ENCODE measurements at places on chromosomes 11 and 22.

DNA sequence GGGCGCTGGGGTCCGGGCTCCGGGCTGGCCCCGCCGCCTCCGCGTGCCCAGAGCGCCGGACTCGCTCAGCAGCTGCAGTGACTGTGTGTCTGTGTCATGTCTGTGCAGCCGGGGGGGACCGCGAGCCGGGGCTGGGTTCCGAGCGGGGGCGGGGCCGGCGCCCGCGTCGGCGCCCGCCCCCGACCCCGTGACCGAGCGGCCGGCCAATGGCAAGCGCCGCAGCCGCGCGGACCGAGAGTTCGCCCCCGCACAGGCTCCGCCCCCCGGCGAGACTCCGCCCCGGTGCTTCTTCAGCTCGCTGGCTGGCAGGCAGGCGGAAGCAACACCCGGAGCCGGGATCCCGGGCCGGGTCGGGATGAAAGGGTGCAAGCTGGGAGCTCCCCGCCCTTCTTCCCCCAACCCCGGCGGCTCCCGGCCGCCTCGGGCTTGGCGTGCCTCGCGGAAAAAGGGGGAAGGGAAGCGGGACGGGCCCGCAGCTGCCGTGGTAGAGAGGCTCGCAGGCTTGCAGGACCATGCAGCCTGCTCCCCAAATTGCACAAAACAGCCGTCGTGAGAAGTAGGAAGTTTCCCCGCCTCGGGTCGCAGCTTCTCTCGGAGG, 750 bp upstream of the LARGE1 start:
- DNase-seq: peak; percentile 86

- no peak for DNase-seq
These were observed 946.9 kb downstream of the BRD1 start for GRCh38 chr22:48880749-48881148.

DNA sequence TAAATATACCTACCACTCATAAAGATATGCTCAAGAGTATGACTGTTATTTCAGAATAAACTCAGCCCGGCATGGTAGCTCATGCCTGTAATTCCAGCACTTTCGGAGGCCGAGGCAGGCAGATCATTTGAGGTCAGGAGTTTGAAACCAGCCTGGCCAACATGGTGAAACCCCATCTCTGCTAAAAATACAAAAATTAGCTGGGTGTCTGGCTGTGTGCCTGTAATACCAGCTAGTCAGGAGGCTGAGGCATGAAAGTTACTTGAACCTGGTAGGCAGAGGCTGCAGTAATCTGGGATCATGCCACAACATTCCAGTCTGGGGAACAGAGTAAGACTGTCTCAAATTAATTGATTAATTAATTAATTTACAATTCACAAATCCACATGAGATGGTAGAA, 208.2 kb upstream of the PDGFD start:
- DNase-seq: no peak

DNA sequence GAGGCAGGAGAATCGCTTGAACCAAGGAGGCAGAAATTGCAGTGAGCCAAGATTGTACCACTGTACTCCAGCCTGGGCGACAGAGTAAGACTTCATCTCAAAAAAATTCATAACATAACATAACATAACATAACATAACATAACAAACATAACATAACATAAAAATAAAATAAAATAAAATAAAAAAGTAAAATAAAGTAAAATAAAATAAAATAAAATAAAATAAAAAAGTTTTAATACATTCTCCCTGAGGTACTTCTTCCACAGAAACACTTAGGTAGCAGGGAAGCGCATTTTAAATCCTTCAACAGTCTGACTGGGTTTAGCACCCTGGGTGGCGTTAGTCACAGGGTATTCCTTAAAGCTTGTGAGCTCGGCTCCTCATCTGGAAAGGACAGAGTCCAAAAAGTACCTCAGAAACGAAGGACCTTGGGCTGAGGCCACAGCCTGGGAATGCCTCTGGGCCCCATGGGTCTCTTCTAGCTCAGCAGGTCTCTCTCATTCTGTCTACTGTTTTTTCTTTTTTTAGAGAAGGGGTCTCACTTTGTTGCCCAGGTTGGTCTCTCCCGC, 41.7 kb downstream of the MICAL3 start:
- DNase-seq: no peak

- no peak for DNase-seq
These were observed 46.3 kb upstream of the WNT11 start for GRCh38 chr11:76252631-76253070.

DNA sequence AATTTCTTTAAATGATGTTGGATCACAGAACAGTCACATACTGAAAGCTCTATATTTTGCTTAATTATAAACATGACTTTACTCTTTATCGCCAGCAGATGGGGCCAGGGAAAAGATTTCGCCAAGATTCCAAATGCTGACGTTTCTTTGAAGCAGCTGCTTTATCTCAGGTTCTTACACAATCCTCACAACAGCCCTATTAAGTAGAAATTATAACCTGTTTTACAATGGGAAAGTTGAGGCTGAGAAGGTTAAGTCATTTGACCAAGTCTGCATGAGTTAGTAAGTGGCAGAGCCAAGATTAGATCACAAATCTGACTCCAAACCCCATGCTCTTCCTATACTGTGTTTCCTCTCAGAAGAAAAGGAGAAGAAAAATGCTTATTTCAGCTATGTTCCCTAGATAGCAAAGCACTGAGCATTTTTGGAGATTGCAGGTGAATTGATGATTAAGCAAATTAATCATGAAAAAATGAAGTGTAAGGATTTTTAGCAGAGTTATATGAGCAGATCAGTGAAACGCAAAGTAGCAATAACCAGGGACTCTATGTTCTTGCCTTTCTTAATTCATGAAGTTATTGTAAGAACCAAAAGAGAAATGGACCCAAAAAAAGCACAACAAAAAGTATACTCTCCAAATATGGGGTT, 79.0 kb downstream of the AASDHPPT start:
- DNase-seq: no peak

- no peak for DNase-seq
These were observed 14.5 kb upstream of the ZDHHC13 start for GRCh38 chr11:19102521-19102900.

- no peak for DNase-seq
These were observed 43.9 kb downstream of the SGSM3 start for GRCh38 chr22:40414311-40414710.

DNA sequence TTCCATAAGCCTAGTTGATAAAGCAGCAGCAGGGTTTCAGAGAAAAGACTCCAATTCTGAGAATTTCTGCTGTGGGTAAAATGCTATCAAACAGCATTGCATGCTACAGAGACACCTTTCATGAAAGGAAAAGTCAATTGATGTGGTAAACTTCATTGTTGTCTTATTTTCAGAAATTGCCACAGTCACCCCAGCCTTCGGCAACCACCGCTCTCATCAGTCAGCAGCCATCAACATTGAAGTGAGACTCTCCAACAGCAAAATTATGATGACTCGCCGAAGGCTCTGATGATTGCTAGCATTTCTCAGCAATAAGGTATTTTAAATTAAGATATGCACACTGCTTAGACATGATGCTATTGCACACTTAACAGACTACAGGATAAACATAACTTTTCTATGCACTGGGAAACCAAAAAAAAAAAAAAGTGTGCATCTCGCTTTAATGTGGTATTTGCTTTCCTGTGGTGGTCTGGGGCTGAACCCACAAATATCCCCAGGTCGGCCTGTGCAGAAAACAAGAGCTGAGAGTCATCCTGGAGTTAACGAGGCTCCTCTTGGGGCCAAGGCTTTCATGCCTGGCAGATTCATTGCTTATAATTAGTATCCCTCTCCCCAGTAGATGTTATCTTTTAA, 192.1 kb downstream of the CTTN start:
- no peak for DNase-seq

- DNase-seq: no peak
These were observed 35.2 kb upstream of the RIC3 start for GRCh38 chr11:8204025-8204424.

GRCh38 chr11:12602421-12602820, 71.8 kb upstream of the TEAD1 start:
- DNase-seq: peak; percentile 17

DNA sequence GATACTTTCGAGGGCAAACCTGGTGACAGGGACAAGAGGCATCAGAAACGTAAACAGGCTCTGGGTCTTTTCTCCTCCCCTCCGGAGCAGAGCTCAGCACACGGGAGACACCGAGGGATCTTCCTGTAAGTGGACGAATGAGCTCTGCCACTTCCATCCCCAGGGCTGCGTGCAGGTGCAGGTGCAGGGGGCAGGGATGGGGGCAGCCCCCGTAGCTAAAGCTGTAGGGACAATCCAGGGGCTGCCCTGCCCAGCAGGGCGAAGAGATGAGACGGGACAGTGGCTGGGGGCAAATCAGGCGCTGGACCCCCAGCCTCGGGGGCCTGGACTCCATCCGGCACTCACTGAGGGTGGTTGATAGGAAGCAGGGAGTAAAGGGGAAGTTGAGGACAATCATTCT, 505.4 kb downstream of the BRD1 start:
- DNase-seq: no peak

- no peak for DNase-seq
These were observed at the start of gene SLC5A1 for GRCh38 chr22:32042924-32043323. TSS of gene SLC5A1 (plus strand) at chr22:32043261. CDS start at chr22:32043282, 21 bp downstream.

DNA sequence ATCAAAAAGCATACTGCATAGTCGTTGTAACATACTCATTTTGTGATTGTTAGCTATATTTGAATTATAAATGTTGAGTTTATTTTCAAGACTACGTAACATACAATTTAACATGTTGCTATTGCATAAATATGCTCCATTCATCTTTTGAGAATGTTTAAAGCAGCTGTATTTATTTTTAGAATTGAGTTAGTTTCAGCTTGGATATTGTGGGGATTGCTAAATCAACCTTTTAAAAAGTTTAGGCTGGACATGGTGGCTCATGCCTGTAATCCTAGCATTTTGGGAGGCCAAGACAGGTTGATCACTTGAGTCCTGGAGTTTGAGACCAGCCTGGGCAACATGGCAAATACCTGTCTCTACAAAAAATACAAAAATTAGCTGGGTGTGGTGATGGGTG, 288.1 kb downstream of the DYNC2H1 start:
- no peak for DNase-seq

GRCh38 chr11:78635814-78636506, 61.3 kb upstream of the NARS2 start:
- DNase-seq: no peak

DNA sequence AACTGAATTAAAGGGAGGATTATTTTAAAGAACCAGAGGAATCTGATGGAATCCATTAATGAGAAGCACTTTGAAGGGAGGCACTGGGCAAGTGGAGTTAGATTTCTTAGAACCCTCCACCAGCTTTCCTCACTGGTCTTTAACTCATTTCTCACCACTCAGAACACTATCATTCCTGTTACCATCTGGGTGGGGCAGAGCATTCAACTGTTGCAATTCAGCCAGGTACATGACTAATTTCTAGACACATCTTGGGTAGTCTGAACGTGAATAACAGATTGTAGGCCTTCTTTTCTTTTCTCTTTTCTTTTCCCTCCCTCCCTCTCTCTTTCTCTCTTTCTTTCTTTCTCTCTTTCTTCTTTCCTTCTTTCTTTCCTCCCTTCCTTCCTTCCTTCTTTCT, 15.5 kb upstream of the MMP1 start:
- DNase-seq: no peak

DNA sequence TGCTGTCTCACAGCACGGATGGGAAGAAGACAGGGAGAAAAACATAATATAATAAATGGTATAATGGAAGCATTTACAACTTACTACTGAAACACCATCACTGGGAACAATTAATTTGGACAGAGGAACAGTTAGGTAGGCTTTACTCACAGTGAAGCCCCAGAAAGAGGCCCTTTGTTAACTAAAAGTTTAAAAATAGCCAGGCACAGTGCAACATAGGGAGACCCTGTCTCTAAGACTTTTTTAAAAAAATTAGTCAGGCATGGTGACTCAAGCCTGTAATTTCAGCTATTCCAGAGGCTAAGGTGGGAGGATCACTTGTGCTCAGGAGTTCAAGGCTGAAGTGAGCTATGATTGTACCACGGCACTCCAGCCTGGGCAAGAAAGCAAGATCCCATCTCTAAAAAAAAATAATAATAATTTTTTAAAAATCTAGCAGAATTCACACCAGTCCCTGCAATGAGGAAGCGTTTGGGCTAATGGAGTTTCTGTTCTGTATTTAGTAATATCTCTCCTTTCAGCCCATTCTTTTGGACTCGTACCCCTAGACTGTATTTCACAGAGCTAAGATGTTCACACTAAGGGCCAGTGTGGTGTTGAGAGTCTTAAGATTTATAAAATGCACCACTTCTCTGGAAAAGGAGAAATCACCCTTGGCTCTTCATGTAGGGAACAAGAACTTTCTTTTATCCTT, 275.5 kb downstream of the SOX6 start:
- no peak for DNase-seq

DNA sequence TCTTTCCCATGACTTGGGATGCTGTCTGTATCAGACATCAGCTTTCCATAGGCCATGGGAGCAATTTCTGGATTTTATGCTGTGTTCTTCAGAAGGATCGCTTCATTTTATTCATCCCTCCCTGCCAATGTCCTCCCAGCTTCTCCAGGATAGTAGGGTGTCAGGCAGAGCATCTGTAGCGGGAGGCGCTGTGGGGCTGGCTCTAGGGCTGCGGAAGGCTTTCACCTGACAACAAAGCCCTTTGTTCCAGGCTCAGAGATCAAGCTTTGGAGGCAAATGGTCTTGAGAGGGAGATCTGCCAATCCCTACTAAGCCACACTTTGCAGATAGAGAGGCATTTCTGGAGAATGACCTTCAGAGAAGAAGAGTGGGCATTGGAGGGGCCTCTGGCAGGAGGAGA, 29.5 kb upstream of the FTH1 start:
- no peak for DNase-seq

DNA sequence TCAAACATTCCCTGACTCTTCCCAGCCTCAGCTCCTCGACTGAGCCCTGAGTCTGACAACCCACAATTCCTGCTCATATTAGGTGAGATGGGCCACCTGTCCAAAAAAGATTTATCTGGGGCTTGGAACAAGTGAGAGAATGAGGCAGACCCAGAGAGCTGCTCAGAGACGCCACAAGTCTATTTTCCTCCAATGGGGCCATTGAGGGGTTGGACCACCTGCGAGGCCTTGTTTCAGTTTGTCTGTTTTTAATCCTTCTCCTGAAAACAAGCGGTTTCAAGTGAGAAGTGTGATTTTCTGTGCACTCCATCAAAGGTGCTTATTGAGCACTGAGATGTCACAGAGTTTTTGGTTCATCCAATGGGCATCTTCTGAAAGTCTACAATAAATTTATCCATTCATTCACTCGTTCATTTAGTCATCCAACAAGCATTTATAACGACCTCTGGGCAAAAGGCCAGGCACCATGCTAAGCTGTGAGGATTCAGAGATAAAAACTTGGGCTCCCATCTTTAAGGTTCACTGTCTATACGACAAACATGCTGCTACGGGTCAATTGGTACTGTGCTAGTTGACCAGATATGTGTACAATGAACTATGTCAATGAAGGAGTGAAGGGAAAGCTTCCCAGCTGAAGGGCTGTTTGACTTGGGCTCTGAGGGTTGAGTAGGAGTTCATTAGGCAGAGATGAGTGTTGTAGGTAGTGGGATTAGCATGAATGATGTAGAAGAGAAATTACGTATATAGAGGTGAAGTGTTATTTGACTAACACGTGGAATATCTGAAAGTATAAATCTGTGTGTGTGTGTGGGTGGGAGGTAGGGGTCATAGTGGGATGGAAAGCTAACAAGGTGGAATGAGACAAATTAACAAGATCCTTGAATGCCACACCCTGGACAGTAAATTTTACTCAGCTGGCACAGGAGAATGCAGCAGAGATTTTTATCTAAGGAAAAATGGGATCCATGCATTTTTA, 168.9 kb downstream of the MIAT start:
- DNase-seq: no peak

- no peak for DNase-seq
These were observed 320.5 kb upstream of the ANO3 start for GRCh38 chr11:26011474-26011873.

GRCh38 chr11:11706028-11706427, 84.2 kb upstream of the GALNT18 start:
- peak; percentile 8 for DNase-seq

All from RCC 7860 (cell line).